ENCODE measurements at places on chromosomes 6 and 20.

- no peak for DNase-seq
Observed at GRCh38 chr6:127641905-127642304, 64.9 kb downstream of the C6orf58 start.

GRCh38 chr6:11672256-11672655, 106.3 kb downstream of the ADTRP start:
- DNase-seq = no peak

GRCh38 chr6:16706029-16706428, 55.2 kb downstream of the ATXN1 start:
- no peak for DNase-seq

DNA sequence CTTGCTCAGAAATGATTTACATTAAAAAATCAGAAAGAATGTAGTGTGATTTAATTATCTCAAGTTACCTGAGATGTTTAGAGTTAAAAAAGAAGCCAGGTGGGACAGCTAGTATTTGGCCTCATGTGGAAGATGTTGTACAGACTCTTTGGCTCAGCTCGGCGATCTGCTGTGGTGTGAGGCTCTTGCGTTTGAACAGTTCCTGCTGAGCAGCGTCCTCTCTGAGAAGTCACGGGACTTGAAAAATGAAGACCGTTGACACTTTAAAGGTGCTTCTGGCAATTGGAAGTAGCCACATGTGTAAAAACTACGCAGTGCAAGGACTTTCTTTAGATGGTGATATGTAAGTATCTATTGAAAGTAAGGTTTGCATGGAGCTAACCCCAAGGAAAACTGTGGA, 169.0 kb downstream of the BACH2 start:
- DNase-seq = no peak

DNA sequence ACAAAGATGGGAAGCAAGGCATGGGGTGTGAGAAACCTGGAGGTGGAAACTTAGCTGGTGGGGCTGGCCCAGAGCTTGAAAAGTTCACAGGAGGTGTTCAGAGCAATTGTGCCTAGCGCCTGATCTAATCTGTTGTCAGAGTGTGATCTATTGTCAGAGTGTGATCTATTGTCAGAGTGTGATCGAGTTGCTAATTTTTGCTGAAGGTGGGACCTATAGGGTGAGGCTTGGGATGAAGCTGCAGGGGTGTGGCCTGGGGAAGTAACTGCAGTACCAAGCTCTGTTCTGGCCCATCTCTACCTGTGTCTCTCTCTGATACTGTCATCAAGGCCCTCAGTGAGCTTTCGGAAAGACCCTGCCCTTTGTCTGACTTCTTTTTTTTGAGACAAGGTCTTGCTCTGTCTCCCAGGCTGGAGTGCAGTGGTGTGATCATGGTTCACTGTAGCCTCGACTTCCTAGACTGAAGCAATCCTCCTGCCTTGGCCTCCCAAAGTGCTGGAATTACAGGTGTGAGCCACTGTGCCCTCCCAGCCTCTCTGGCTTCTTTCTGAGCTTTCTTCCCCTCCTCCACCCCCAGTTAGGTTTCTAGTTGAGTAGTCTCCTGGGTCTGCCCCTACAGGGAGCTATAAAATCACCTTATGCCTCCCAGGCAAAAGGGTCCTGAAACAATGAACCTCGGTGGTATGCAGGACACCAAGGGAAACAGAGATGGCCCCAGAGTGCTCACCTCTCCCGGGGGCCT, 150.8 kb upstream of the RNF24 start:
- no peak for DNase-seq

GRCh38 chr20:19265646-19266374, 53.4 kb downstream of the SLC24A3 start:
- DNase-seq = no peak

- DNase-seq = peak; percentile 96
Observed at GRCh38 chr20:433300-433975, 25.3 kb downstream of the RBCK1 start.

- DNase-seq = no peak
Observed at GRCh38 chr6:6643398-6643797, 54.9 kb downstream of the LY86 start.

- DNase-seq = peak; percentile 30
Observed at GRCh38 chr6:72619883-72620696, 1.8 kb upstream of the KCNQ5 start.

DNA sequence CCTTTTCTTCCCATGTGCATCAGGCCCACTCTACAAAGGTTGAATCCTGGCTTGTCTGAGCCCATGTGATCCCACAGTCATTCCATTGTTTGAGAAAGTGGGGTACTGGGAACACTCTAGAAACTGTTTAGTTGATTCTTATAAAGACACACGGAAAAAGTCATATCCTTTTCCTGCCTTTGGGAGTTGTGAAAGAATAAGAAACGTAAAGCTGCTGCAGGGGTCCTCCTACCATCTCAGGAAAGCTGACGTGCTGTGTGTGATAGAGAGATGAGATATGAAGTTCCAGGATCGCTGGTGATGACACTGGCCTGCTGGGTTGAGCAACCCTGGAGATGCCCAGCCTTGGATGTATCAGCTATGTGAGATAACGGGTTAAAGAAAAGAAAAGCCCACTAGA, 21.3 kb upstream of the HLA-DRB5 start:
- DNase-seq = peak; percentile 39

GRCh38 chr6:43125119-43125518, 46.0 kb upstream of the SRF start:
- DNase-seq = no peak
